MCF 10A (cell line): ENCODE measurements at places on chromosomes 11 and 22.

- DNase-seq, result no peak
Measured at GRCh38 chr22:42016111-42016510, 17.5 kb downstream of the WBP2NL start.

GRCh38 chr11:60848714-60849151, 6.8 kb downstream of the CCDC86 start:
- no peak for DNase-seq

DNA sequence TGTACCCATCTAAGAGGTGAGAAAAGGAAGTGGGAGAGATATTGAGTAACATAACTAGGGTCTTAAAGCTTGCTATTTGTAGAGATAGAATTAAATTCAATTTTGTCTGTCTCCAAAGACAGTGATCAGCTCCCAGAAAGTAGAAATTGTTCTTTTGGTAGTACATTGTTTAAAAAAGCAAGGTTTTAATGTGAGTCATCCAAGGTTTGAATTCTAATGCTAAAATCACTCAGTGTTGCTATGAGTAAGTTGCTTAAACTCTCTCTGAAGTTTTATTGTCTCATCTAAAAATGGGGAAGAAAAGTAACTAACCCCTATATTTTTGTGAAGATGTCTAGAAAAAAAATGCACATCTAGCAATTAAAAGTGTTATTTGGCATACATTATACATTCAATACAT, 1004.5 kb upstream of the CCDC90B start:
- no peak for DNase-seq

- DNase-seq, result peak; percentile 81
Measured at GRCh38 chr11:60872961-60873524, 5.7 kb downstream of the ZP1 start.

DNA sequence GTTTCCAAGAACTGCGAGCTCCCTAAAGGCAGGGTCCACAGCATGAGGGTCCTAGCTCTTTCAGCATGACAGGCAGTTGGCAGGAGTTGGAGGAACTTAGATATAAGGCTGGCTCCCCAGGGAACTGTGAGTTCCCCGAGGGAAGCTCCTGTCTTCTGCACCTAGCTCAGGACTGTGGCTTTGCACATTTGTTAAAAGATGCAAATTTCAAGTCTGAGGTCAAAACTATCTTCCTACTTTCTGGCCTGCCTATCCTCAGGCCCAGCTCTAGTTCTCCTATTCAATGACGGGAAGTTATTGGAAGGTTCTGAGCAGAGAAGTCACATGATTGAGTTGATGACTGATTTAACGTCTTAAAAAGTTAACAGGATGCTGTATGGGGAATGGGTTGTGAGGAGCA, 11.7 kb upstream of the UCP3 start:
- DNase-seq, result no peak

DNA sequence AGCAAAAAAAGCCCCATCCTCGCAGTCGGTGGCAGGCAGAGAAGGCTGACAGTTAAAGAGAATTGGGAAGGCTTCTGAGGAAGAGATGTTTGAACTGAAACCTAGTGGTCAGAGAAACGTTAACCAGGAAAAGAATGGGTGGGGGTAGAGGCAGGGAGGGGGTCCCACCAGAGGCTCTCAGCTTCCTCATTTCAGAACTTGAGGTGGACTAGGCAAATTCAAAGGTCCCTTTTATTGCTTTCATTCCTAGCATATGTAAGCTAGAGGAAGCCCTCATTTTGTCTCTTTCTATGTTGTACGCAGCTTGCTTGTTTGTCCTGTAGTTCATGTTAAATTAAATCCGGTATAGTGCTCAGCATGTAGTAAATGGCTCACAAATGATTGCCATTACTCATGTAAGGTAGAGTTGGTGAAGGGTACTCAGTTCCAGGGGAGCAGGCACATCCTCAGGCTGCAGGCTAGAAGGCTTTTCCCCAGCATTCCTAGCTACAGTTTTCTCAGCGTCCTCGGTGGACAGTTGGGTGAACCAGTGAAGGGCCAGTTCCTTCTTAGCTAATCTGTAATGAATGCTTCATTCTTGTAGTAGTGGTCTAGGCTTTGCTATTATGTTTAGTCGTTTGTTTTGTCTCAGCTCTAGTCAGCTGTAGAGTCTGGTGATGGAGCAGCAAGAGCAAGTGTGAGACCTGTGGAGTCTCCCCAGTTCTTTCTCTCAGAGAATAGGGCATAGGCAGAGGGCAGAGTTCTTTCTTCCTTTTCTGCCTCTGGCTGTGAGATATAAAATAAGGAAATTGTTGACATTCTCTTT, 58.6 kb downstream of the UVRAG start:
- no peak for DNase-seq

GRCh38 chr11:74142624-74143023, 28.2 kb downstream of the C2CD3 start:
- no peak for DNase-seq

DNA sequence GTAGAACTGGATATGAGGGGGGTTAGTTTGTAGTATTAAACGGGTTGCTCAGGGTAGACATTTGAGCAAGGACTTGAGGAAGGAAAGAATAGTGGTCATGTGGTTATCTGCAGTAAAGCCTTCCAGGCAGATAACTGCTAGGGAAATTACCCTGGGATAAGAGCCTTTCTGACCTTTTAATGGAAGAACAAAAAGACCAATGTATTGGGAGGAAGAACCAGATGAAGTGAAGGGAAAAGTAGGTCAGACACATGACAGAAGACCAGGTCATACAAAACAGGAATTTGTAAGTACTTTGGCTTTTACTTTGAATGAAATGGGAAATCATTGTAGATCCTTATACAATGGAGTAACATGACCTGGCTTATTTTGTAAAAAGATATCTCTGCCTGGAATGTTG, 241.9 kb upstream of the CTSC start:
- DNase-seq, result no peak

DNA sequence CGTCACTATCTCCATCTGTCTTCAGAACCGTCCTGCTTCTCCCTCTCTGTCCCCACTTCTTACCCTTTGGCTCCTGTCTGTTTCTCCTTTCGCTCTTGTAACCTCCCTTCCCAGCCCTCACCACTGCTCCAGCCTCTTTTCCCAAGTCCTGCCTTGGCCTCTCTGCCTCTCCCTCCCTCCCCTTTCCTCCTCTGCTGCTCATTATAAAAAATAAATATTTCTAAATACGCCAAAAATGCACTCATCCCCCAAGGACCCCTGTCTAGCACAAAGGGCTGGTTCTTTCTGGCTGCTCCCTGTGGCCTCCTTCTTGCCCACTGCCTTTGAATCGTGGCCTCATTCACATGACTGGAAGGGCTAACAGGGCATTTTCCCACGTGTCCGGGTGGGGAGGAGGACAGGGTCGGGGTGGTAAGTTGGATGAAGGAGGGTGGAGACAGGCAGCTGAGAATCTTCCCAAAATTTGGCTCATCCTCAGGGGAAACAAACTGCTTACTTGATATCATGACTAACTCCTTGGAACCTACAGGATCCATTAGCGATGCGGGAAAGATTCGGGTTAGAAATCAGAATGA, 26.4 kb upstream of the OAF start:
- no peak for DNase-seq

DNA sequence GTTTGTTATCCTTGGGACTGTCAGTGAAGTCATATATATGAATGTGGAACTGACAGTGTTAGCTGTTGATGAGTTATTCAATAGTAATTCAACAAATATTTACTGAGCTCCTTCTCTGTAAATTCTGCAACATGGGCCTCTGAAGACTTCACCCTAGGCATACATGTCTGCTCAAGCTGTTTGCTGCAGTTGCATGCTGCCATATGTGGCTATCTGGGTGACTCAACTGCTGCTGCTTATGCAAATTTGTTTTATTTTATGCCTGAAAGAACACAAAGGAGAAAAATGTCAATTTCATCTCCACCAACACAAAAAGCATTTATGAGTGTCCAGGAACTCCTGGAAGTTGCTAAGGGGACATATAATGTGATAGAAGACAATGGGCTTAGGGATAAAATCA, 417.6 kb downstream of the AASDHPPT start:
- DNase-seq, result no peak

- DNase-seq, result no peak
Measured at GRCh38 chr22:25395468-25395867, 169.0 kb upstream of the GRK3 start.

DNA sequence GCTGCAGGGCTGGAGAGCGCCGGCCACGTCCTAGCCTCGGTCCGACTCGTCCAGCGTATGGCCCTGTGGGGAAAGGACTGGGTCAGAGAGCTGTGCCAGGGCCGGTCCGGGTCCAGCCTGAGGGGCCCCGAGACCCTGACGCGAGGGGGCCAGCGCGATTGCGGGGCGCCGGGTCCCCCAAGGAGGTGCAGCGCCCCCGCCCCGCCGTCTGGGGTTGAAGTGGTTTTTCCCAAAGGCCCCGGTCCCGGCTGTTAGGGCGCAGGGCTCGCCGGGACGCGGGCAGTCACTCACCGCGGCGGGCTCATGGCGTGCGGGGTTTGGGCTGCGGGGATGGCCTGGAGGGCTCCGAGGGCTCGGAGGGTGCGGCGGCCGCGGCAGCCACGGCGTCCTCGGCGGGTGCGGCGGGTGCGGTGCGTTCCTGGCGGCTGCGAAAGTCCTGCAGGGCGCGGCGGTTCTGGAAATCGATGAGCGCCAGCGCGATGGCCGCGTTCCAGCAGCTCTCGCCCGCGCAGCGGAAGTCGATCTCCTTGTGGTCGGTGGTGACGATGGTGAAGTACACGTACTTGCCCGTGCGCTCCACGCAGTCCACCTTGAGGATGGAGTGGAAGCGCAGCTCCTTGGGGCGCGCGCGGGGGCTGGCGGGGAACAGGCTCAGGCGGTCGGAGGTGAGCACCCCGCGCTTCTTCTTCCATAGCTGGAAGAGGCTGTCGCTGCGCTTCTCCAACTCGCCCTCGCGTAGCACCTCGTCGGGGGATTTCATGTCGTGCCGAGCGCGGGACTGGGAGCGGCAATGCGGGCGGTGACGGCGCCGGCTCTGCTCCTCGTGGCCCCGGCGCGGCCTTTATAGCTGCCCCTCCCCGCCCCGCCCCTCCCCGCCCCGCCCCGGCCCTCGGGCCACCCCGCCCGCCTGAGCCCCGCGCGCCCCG, at the start of gene PHLDA2:
Gene PHLDA2 (minus strand): TSS at position 816 of the 926 bp plus-strand sequence. CDS start 56 bp downstream, at position 760.
- DNase-seq, result peak; percentile 68

GRCh38 chr11:1205121-1205986, 17.5 kb upstream of the MUC5B start:
- no peak for DNase-seq

DNA sequence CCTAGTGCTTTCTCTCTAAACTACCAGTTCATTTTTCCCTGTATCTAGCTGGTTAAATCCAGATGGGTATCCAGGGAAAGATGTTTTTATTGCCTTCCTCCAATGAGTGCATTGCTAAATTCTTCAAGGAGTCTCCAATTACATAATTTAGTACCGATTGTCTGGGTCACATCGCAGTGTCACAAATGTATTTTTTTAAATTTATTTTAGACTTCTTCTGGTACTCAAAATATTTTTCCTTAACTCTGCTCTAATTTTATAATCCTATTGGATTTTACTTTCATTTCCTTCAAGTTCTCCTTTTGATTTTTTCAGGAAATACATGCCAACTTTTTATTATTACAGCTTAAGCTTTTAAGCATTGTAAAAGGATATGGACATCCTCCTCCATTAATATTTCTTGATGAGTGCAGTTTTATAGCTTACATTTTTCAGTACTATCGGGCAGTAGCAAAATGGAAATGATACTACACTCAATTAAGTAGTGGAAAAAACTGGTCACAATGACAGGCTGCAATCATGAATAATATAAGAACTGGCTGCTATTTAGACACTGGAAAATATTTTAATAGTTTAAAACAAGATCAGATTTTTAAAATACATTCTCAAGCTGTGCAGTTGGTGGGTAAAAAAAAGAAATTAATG, 20.3 kb downstream of the BBOX1 start:
- DNase-seq, result no peak

GRCh38 chr11:67413266-67413849, 2.1 kb upstream of the CARNS1 start:
- no peak for DNase-seq
